ENCODE measurements at places on chromosomes 5 and 9.

- no peak for DNase-seq
These were observed 75.2 kb upstream of the CTSL start for GRCh38 chr9:87650611-87651295.

GRCh38 chr9:134738869-134739659 is 97.5 kb downstream of the COL5A1 start:
- DNase-seq = no peak

DNA sequence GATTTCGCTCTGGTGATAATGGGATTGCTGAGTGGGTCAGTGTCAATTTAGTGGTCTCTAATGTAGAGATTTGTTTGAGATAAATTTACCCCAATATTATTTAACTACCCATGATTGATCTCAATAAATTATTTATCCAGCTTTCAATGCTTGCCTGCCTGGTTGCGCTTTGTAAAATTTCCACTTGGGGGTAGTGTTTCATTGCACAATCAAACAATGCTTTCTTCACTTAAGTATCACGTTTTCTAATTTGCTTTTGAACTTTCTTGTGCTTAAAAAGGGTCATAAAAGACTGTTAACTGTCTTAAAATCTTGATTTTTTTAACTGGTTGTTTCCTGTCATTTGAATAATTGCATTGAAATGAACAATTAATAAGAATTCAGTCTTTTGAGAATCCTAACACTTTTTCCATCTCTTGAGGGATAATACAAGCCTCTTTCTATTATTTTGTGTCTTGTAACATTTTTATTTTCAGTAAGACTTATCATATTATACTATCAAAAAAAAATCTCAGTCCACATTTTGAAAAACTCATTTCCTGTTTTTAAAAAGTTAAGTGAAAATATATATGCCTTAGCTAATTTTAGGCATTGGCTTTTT is 18.7 kb downstream of the HSD17B4 start:
- DNase-seq = no peak

- DNase-seq = no peak
These were observed 211.8 kb upstream of the RASEF start for GRCh38 chr9:83274787-83275186.

DNA sequence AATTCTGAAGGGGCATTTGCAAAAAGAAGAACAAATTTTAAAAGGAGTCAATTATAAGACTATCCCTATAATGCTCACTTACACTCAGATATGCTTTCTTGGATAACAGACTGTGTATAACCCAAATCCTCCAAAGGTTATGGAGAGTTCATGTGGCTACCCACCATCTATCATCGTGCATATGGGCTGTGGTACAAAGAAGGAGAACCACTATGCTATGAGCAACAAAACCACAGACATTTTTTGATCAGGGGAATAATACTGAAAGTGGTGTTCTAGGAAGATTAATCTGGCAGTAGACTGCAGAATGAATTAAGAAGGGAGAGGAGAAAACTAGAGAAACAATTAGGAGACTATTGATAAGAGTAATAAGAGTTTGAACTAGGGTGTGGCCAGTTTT is 16.8 kb downstream of the NR3C1 start:
- DNase-seq = no peak

- DNase-seq = no peak
These were observed 31.6 kb downstream of the NNT start for GRCh38 chr5:43634621-43635020.

GRCh38 chr5:127609011-127609410 is 39.9 kb upstream of the CTXN3 start:
- no peak for DNase-seq

DNA sequence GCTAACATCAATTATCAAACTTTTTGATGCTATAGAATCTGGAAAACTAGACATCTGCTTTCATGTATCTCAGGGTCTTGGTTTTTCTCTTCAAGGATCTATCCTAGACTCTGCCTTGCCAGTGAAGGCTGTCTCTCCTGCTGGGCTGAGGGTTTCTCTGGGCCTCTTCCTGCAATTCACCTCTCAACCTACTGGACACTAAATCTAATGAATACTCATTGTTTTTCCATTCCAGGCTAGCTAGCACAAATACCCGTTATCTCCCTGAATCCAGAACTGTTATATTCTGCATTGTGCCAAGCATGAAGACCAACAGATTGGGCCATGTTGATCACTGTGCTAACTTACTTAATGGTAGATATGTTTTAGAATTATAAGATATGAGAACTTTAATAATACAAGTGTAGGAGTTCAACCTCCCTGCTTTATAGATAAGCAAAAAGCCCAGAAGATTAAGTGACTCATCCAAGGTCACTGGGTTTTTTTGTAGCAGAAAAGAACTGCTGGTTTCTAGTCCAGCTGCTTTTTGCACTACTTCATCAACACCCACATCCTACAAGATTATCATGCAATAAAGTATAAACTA is 56.5 kb upstream of the RNF38 start:
- no peak for DNase-seq

DNA sequence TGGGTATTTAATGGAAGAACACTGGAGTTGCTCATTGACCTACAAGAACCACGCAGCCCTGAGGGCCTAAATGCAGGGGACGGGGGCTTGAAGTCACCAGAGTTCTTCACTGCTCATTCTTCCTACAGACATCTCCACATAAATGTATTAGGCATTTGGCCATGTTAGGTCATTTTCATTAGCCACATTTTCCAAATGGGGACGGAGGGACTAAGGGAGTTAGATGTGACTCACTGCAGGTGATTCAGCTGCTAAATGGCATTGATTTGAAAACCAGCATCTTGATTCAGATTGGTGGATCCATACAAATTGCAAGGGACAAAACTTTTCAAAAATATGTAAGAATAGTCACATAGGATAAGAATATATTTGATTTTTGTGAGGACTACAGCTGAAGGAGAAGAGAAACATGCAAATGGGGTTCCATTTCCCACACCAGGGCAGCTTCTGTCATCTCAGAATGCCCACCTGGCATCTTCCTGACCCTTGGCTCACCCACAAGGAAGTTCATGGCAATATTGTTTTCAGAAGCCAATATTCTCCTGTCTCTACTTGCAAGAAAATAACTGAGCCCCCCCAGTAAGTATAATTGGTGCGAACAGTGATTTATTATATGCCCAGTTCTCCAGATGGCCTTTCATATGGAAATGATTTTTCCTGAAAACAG is 264.8 kb downstream of the DOCK8 start:
- DNase-seq = no peak

DNA sequence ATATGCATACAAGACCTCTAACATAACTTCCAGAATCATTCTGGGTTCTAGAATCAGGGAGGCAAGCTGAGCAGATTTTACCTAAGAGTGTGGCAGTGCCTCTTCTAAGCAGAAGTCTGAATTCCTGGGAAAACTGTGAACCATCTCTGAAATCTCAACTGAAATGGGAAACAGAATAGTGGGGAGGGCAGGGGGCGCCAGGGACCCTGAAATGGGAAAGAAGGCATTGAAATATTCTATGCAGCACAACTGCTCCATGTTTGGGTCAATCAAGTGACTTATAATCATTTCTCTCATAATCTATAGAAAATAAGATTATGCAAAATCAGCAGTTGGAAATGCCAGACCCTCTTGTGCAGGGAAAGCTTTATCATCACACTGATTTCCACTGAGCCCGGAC is 156.1 kb downstream of the EBF1 start:
- no peak for DNase-seq

GRCh38 chr9:128568470-128569078 is 16.2 kb downstream of the SPTAN1 start:
- no peak for DNase-seq

All from kidney epithelial cell (primary cell).